ENCODE measurements at places on chromosomes 13 and 19. TPM values are rescaled to one million over a fixed set of nuclear protein-coding genes. Genes with fewer than 3 reads are reported as not detected.

- H3K27ac ChIP-seq: no peak overlapping the region
- DNase-seq: no peak
- H3K27me3 ChIP-seq: no peaks in the 10 kb centered on the region
- no peaks in the 10 kb centered on the region for H3K4me1 ChIP-seq
- H3K4me3 ChIP-seq: no peak overlapping the region
Observed at GRCh38 chr13:52179925-52180324, 20.5 kb upstream of the NEK3 start.

- H3K27ac ChIP-seq: no peak overlapping the region
- DNase-seq: no peak
- no peak overlapping the region for H3K4me3 ChIP-seq
- no peaks in the 10 kb centered on the region for H3K27me3 ChIP-seq
Observed at GRCh38 chr19:34961775-34962686, 2.0 kb downstream of the ZNF792 start.

DNA sequence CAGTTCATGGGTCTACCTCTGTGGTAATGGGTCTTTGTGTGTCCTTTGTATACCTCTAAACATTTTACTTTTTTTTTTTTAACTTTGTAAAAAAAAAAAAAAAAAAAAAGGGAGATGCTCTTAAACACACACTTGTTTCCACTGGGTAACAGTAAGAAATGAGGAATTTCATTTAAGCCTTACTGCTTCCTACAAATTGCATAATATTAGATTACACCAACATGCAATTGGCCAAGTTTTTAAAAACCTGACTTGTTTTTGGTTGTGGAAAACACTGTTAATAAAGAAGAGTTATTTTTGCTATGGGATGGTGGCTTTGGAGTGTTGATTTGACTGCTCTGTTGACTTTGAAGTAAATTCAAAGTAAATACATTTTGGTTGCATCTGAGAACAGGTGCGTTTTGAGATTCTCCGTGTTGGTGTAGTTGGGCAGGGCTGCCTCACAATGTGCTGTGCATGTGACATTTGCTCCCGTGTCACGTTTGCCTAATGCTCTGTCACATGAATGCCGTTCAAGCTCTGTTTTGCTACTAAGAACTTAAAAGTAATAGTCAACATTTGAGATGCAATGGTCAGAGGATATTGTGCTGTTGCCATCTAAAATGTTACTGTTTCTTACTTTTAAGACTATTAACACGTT is 202.4 kb downstream of the LMO7 start:
- no peak overlapping the region for H3K27ac ChIP-seq
- H3K36me3 ChIP-seq: no peaks in the 10 kb centered on the region
- no peaks in the 10 kb centered on the region for H3K4me1 ChIP-seq
- H3K27me3 ChIP-seq: no peaks in the 10 kb centered on the region
- H3K4me3 ChIP-seq: no peak overlapping the region

DNA sequence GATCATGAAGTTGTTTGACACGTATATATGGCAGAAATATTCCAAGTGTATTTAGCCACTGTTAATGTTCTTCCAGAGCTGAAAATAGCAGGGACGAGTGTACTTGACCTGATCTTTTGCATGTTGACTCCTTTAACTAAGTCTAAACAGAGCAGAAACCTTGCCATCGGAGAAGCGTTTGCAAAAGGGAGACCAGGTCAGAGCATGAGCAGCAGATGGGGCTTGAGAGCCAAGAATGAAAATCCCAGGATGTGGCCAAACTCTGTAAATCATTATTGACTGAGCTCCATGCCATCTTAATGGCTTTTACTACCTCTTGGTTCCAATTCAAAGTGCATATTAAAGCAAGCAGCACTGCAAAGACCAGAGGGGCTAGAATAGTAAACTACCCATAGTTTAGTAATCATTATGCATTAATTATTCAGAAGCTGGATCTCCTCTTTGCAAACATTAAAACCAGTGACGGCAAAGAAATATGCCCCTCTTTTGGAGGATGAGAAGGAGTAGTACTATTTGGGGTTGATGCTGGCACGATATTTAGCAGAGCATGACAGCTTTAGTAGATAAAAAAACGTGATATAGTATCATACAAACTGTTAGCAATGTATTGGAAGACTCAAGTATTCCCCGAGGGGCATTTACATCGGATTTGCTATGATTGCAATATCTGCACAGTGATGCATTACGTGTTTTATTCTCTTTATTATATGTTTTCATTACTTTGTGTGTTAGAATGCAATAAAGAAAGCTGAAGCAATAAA is 55.7 kb downstream of the FAM216B start:
- no peak overlapping the region for H3K4me3 ChIP-seq
- H3K4me1 ChIP-seq: peaks cover 2% of the 10 kb centered on the region

The SULT2A1 gene
- 0.12 TPM for total RNA-seq
